Frontal cortex (tissue), 4 donors: ENCODE measurements at places on chromosomes 12 and 14. TPM values are rescaled to one million over a fixed set of nuclear protein-coding genes. Genes with fewer than 3 reads are reported as not detected.

GRCh38 chr12:130320536-130320935, 17.2 kb upstream of the PIWIL1 start:
- DNase-seq: no peak

GRCh38 chr12:7656121-7656520, 9.6 kb downstream of the APOBEC1 start:
- DNase-seq: no peak

KSR2 gene
- total RNA-seq: 0.82 TPM

DNA sequence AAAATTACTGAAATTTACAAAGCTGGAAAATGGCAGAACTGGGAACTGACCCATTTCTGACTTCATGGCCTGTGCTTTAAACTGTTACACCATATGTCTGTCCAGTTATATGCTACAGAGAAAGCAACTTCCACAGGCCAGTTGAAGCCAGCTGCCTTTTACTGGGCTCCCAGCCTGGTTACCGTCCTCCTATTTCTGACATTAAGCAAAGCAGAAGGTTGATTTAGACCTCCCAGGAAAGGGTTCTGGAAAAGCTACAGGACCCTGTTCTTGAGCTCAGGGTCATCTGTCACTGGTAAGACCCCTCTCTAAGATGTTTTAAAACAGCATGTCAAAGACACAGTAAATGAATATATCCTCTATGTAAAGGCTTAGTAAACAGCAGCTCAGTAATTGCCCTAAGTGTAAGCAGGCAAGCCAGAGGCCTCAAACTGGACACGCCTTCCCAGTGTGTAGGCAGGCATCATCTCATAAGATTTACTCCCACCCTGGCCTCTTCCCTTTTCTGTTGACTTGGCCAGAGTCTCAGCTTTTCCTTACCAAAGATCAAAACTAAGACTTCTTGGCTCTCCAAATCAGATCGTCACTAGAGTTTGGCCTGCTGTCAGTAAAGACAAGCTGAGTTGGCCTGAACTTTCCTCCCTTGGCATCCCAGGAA, 55.4 kb upstream of the RNU6-8 start:
- DNase-seq: no peak

DNA sequence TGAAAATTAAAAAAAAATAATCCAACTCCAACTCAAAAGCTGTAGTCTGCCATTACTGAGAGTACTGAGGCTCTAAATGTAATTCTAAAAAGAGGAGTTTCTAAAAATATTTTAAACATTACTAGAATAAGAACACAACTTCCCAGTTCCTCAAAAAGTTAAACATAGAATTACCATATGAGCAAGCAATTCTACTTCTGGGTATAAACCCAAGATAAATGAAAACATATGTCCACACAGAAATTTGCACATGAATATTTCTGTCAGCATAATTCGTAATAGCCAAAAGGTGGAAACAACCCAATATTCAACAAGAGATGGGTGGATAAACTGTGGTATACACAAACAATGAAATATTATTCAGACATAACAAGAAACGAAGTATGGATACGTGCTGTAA, 15.0 kb upstream of the NR2C1 start:
- DNase-seq: no peak

GRCh38 chr14:104881369-104881979, 16.4 kb downstream of the CEP170B start:
- DNase-seq: no peak

DNA sequence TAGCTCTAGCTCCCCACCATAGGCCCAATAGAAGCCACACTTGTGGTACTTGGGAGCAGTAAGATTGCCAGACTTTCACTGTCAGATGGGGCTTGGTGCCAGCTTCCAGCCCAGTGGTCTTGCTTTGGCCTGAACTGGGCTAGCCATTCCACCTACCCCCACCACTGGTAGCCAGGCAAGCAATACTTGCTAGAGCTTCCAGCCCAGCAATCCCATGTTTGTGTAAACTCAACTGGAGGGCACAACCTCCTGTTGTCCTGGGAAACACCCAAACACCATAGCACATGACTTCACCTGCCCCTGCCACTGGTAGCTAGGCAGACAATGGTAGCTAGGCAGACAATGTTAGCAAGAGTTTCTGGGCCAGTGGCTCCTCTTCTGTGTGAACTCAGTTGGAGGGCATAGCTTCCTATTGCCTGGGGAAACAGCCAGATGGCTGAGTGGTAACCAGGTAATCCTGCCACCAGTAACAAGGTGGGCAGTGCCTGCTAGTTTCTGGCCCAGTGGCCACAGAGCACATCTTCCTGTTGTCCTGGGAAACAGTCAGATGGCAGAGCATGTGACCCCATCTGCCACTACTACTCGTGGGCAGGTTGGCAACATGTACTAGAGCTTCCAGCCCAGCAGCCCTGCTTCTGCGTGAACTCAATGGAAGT, 5.6 kb upstream of the OR6C76 start:
- DNase-seq: no peak

DNA sequence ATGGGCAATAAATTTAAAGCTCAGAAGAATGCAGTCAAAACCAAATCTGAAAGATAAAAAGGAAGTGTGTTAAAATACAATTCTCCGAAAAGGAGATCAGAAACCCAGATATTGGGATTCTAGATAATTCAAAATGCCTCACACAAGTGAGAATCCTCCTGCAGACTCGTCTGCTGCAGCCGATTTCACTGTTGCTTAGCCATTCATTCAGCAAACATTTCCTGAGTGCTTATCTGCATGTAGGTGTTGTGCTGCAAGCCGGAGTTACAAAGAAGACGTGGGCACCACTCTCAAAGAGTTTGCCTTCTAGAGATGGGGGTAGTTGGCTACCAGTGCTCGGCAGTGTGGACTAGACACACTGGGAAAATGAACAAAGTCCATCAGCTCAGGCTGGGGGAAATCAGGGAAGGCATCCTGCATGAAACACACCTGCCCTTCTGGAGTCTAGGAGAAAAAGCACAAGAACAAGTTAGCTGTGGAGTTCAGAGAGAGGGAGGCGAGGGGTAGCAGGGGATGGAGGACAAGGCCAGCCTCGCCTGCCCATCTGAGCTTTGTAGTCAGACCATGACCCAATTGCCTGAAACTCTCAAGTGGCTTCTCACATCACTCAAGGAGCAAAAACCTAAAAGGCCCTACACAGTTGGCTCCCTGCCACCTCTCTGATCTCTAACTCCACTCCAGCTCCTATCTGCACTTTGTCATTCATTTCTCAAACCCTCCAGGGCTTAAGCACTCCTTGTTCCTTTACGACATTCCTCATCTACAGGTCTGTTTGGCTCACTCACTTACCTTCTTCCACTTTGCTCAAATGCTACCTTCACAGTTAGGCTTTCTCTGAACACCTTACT, 310.0 kb upstream of the DDHD1 start:
- DNase-seq: no peak

- no peak for DNase-seq
Observed at GRCh38 chr14:35944847-35945246, 118.7 kb downstream of the BRMS1L start.

DNA sequence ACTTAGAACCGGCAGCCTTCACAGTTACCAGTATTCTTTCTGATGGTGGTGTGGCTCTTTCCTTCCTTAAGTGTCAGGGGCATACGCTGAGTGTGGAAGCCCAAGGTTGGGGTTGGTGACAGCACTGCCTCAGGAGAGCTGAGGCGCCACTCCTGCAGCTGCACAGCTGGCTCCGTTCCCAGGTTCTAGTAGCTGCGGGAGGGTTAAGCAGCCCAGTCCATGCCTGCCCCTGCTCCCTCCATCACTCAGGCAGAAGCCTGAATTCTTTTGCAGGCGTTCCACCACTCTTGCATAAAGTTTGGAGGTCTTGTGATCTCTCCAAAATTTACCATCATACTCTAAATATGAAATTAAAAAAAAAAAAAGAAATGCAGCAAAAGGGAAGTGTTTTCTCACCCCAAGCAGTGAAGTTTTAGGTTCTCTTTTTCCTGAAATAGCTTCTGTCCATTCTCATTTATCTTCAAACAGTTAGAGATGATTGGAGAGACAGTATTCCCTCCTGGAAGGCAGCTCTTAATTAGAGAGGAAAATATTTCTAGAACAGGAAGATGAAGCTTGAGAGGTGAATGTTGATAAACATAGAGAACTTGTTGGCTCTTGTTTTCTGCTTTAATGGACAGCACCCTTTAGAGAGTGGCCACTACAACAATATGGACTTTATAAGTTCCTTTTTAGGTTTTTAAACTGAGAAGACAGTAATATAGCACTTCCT, 136.1 kb downstream of the FGD4 start:
- peak; percentile 45 for DNase-seq

- DNase-seq: no peak
Observed at GRCh38 chr12:99455350-99456035, 192.1 kb upstream of the GARIN6 start.

SOX5 gene
- 107 TPM for total RNA-seq

DNA sequence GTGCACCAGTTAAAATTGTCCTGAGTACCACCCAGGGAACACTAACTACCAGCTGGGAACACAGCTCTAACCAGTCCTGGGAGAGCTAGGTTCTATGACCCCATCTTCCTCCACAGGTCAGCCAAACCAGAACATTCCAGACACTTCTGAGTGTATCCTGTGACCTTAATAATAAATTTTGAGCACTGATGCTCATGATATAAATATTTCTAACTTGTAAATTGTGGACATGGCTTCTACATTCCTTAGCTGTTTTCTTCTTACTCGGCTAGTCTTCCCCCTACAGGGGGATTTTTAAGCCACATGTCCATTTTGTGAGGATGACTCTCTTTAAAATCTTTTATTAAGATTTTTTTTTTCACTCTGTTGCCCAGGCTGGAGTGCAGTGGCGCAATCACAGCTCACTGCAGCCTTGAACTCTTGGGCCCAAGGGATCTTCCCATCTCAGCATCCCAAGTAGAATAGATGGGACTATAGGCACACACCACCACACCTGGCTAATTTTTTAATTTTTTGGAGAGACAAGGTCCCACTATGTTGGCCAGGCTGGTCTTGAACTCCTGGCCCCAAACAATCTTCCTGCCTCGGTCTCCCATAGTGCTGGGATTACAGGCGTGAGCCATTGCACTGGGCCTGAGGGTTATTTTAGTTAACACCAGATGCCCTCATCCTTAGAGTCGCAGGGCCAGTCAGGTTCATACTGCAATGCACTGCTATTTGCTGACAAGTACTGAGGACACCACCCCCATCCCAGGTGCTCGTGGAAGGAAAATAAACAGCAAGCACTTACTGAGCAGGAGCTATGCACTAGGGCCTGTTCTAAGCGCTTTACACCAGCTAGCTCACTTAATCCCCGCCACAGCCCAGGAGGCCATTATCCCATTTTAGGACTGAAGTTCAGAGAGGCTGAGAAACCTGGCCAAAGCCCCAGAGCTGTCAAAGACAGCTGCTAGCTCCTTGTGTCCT, 142.6 kb upstream of the NCOR2 start:
- DNase-seq: no peak

DNA sequence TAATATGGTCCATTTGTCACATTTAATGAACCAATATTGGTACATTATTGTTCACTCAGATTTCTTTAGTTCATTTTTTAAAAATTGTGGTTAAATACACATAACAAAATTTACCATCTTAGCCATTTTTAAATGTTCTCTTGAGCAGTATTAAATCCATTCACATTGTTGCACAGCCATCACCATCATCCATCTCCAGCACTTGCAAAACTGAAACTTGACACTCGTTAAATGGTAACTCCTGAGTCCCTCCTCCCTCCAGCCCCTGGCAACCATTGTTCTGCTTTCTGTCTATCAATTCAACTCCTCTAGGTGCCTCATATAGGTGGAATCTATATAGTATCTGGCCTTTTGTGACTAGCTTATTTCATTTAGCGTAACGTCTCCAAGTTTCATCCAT, 86.4 kb downstream of the ACACB start:
- DNase-seq: no peak

DNA sequence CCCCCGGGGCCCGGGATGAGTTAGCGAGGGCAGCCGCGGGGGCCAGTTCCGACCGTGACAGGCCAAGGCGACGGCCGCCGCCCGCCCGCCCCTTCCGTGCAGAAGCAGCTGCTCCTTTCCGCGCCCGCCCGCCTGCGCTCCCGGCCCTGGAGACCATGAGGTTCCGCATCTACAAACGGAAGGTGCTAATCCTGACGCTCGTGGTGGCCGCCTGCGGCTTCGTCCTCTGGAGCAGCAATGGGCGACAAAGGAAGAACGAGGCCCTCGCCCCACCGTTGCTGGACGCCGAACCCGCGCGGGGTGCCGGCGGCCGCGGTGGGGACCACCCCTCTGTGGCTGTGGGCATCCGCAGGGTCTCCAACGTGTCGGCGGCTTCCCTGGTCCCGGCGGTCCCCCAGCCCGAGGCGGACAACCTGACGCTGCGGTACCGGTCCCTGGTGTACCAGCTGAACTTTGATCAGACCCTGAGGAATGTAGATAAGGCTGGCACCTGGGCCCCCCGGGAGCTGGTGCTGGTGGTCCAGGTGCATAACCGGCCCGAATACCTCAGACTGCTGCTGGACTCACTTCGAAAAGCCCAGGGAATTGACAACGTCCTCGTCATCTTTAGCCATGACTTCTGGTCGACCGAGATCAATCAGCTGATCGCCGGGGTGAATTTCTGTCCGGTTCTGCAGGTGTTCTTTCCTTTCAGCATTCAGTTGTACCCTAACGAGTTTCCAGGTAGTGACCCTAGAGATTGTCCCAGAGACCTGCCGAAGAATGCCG, 699 bp downstream of the MGAT2 start:
- no peak for DNase-seq

DNA sequence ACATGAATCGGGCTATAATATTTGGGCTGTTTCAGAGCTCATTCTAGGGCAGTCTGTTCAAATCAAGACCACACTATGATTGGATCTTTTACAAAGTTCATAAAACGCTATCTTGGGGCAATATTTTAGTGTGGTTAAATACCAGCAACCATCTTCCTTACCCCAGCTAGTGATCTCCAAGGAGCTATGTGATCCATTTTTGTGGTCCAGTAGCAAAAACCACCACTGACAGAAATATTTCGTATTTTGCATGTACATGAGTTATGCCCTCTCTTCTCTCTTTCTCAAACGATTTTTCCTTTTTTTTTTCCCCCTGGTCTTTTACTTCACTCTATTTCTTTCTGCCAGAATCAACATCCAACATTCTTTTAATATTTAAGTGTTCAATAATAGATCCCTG, 280.6 kb upstream of the KITLG start:
- no peak for DNase-seq

DNA sequence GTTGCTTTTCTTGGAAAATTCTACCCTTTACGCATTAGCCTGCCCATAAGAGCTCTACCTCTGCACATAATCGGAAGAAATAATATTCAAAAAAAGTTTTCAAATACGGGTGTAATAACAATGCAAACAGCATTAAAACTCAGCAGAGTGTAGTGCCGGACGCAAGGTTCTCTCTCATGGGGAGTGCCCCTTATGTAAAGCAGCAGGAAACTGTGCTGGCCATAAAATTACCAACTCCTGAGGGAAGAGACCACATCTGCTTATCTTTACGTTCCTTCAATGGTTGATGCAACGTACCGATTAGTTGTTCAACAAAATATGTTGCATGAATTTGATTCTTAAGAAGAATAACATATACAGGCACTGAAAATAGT, 118.7 kb upstream of the TMCC3 start:
- DNase-seq: no peak

DNA sequence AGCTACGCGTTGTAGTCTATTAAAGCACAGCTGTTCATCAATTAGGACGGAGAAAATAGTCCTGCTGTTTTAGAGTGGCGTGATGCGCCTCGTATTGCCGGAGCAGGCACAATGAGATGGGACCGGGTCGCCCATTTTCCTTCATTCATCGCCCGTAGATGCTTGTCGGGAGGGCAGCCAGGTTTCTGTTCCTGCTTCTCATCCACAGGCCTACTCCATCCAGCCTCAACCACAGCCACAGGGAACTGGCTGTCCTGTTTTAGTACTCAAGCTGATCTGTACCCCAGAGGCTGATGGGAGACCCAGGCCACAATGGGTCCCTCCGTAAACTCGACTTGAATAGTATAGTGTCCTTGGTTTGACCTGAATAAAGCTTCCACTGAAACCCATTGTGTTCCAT, 264.0 kb downstream of the VRK1 start:
- DNase-seq: no peak

CACNA2D4 gene
- not detected for total RNA-seq

GPR33 gene
- total RNA-seq: not detected
